ENCODE measurements at places on chromosomes 16 and 17.
A peak's percentile ranks its signal among the peaks of the same experiment; 100 is the strongest.

- DNase-seq: no peak
Observed at GRCh38 chr16:89121691-89122321, 28.2 kb downstream of the ACSF3 start.

GRCh38 chr16:81616321-81617020 is 162.6 kb upstream of the PLCG2 start:
- DNase-seq: no peak

DNA sequence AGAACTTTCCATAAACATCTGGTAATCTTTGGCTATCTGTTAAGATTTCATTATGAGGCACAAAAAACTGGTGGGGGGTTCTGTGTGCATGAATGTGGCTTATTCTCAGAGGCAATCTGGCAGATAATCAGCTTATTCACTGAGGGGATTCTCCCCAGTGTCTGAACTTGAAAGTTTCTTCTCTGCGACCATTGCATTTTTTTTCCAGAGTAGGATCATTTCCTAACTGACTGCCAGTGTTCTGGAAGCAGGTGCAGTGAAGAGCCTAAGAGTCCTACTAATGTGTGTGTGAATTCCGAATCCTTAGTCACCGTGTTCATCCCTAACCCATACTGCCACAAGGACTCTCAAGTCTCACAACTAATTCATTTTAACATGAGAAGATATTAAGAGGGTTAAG is 64.9 kb upstream of the LRRC37A3 start:
- DNase-seq: no peak

DNA sequence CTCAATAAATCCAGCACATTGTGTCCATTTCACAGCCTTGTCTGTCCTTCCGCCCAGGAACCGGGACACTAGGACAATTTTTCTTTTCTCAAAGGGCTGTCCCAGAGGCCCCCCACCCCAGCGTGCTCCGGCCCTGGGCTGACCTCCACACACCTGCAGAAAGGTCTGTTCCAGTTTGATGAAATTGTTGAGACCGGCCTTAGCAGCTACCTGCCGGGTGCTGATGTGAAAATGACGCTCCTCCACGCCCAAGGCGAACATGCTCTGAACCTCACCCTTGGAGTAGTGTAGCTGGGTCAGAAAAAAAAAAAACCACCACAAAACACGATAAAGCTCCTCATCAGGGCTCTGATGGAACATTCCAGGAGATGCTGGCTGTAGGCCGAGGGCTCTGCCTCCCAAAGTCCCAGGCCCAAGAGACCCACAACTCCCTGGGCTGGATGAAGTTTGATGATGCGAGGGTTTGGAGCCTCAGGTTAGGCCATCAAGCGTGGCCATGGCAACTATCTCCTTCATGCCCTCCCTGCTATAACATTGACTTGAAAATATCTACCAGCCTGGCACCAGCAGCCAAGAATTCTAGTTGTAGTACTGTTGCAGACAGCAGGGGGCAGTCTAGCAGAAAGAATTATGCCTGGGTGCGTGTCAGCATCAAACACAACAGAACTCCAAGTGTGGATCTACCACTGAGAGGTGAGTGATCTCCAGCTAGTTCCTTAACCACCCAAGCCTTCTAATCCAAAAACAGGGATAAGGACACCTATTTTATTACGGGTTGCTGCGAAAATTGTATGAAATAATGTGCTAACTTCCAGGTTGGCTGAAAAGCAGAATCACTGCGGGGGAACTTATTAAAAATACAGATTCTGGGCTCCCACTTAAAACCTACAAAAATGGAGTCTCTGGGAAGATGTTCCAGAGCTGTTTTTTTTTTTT is 62.1 kb downstream of the RMI2 start:
- peak; percentile 60 for DNase-seq

DNA sequence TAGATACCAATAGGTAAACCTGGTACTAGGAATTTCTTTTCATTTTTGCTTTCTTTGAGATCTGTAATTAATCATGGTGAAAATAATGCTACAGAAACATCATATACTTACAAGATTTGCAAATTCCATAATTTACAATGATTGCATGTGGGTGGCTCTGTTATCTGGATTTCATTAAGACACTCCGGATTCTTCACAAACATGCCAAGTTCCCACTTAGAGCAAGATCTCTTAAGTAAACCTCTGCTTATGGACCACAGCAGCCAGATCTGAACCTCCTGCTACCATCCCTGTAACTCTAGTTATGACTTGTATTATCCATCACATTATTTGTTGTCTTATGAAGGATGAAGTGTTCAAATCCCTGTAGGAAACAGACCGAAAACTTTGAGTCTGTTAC is 424.7 kb downstream of the CDH13 start:
- DNase-seq: no peak

DNA sequence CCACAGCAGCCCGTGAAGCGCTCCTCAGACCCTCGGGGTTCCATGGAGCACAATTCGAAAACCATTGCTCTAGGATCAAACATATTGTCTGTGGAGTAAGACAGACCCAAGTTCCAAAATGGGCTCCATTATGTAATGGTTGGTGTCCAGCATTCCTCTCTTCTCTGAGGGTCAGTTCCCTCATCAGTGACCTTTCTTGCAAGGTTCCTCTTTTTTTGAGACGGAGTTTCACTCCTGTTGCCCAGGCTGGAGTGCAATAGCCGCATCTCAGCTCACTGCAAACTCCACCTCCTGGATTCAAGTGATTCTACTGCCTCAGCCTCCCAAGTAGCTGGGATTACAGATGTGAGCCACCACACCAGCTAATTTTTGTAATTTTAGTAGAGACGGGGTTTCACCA is 28.4 kb downstream of the PLXDC1 start:
- no peak for DNase-seq

DNA sequence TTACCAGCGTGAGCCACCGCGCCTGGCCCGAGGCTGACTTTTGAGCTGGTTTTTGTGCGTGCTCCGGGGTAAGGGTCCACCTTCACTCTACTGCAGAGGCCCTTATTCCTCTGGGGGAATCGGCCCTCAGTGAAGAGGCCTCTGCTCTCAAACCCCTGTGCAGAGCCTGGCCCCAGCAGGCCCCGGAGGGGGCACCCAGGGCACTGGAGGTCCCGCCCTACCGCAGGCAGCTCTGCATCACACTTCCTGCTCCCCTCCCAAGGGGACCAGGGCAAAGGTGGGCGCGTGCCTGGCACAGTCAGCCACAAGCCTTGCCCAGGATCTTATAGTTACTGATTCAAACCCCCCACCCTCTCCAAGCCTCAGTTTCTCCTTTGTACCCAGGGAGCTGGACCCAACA is 3.6 kb upstream of the UBE2I start:
- no peak for DNase-seq

GRCh38 chr16:58649707-58650106 is 20.1 kb upstream of the CNOT1 start:
- DNase-seq: peak; percentile 42

- no peak for DNase-seq
Observed at GRCh38 chr17:67227488-67227887, 17.5 kb downstream of the HELZ start.

DNA sequence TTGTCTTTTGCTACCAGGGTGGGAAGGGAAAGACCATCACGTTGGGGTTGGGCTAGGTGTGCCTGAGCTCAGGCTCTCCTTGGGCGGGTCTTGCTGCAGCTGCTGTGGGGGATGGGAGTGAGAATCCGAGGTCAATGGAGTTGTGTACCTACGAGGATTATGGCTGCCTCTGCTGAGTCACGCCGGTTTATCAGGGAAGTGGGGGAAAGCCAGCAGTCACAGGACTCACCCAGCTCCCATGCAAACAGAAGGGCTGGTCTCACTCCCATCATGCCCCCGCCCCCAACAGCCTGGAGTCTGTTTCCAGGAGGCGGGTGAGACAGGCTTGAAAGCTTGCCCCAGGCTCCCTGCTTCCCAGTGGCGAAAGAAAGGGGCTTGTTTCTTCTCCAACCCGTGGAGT is 1259.0 kb upstream of the GOT2 start:
- DNase-seq: no peak

DNA sequence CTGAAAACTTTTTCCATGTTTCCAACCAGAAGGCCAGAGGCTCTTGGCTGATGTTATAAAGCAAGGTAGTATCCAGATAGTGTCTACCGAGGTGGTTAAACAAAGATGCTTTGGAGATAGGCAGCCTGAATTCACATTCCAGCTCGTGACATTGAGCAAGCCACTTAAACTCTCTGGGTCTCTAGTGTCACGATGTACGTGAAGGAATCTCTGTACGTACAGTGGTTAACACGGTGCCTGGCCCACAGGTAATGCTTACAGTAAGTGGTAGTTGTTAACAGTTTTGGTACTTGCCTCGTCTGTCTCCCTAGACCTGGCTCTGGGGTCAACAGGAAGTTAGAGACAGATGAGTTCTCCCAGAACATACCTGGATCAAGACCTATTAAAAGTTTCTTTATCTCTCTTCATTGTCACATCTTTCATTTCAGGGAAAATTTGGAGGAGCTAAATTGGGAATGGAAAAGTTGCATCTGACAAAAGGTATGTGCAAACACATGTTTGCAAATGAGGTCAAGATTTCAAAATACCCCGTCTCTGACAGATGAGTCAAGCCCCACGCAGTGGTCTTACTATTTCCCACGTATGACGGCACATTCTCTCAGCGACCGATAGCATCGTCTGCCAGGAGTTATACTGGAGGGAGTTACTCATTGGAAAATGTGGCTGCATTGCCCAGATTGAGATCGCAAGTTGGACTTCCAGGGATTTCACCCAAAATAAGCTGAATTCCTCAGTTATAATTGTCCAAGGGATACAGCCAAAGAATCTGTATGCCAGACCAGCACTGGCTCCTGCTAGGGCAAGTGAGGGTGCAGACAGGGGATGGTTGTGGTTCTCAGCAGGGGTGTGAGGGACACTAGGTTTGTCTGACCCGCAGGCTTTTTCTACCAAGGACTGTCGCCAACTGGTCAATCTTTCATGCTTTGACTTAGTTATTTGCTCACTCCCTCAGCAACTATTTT is 18.9 kb upstream of the MYH10 start:
- DNase-seq: peak; percentile 94

DNA sequence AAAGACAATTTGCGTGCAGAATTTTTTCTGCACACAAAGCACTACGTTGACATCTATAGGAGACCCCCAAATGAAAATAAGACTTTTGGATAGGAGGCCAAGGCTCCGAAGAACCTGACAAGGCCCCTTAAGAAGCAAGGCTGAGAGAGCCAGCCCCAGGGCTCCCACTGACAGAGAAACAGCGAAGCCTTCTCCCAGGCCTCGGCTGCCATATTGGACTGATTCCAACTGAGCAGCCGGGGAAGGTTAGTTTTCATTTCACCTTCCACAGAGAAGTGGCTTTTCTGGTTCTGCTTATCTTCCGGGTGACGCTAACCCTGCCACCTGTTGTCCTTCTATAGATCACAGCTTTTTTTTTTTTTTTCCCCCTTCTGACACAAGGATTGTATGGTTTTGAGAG is 356.7 kb downstream of the SOX9 start:
- DNase-seq: no peak

All from stromal cell of bone marrow (primary cell).